ENCODE measurements at places on chromosomes 11 and 22. TPM values are rescaled to one million over a fixed set of nuclear protein-coding genes. Genes with fewer than 3 reads are reported as not detected.

The TYR gene
- total RNA-seq = 10.7 TPM

GRCh38 chr22:27602390-27602789 is 199.2 kb downstream of the MN1 start:
- no peak for DNase-seq

The ARHGAP32 gene
- 49.4 TPM for total RNA-seq

DNA sequence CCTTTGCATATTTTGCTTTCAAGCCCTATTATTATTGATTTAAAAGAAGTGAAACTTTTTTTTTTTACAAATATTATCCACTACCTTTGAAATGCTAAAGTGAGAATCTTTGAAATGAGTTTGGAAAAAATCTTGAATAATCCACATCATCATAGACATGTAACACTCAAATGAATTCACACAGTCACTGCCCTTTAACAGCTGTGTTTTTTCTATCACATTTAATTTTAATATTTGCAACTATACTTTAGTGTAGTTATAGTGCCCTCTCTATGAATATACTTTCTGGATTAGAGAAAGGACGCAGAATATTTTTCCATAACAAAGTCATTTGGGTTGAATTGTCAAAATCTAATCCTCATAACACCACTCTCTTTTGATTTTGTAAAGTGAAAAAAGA is 37.9 kb upstream of the MTMR2 start:
- DNase-seq = no peak

- peak; percentile 85 for DNase-seq
Measured at GRCh38 chr11:10293423-10294289, at the start of gene SBF2. Gene SBF2 (minus strand): TSS chr11:10294219. CDS start chr11:10294069, 150 bp downstream.

The TXNRD2 gene
- 10.9 TPM for total RNA-seq

- DNase-seq = no peak
Measured at GRCh38 chr11:69114811-69115523, 40.8 kb upstream of the SMIM38 start.

DNA sequence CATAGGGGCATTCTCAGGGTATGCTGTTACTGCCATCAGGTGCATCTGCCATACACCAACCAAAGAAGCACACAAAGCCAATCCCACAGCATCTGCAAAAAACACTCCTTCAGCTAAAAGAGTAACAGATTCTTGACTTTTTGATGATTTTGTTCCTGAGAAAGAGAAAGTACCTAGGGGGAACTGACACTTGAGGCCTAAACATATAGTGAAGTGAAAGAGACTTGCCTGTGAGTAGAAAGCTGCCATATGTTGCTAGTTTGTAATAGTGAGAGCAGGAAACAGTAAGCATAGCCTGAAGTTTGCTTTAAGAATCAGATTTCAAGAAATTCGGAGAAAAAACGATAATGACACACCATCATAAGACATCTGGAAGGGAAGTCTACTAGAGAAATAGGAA is 97.9 kb upstream of the CTSC start:
- DNase-seq = no peak

DNA sequence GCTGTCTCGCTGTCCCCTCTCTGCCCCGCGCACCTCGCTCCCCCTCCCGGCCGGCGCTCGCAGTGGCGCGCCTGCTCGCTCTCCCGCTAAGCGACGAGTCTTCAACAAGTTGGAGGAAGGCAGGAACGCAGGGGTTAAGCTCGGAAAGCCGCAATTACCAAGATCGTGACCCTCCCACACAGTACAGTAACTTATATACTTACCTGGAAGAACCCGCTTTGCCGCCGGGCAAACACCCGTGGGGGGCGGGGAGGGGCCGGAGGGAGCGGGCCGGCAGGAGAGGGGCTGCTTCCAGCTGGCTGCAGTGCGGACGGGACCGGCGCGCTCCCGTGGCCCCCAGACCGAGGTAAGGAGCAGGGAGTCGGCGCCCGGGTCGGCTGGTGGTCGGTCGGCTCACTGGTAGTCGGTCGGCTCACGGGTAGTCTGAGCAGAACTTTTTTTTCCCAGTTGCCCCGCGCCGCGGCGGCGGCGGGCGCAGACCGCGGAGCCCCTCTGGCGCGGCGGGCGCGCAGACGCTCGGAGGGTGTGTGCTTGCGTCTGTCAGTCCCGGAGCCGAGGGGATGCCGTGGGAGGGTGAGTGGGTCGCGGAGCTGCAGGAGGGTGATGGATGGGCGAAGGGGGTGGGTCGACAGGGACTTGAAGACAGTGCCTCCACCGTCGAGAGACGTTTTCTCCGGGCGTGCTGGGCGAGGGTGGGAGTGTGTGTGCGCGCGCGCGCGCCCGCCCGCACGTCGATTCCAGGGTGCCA is 101.2 kb upstream of the HSD17B12 start:
- DNase-seq = no peak

The PRAME gene
- total RNA-seq = not detected

The YWHAH gene
- 57.8 TPM for total RNA-seq

The TRIM6 gene
- 1.7 TPM for total RNA-seq

DNA sequence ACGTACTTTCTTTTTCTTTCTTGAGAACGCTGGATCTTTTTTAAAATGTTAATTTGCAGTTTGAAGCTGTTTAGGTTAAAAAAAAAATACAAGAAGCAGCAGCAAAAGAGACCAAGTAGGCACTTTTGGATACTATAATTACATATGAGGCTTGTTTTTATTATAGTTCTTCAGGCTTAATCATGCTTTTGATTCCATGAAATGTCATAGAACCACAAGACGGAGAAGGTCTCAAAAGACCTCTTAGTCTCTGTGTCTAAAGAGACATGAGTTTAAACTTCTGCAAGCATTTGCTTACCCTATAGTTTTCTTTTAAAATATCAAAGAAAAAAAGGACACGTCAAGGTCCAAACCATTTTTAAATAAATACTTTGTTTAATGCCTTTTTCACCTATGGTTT is 18.8 kb upstream of the MMP20 start:
- no peak for DNase-seq

GRCh38 chr11:124943254-124943616 is 7.4 kb upstream of the HEPACAM start:
- no peak for DNase-seq

The CRKL gene
- 69.3 TPM for total RNA-seq

The ALDH3B1 gene
- total RNA-seq = 6.2 TPM

GRCh38 chr22:24698266-24698926 is 76.1 kb downstream of the PIWIL3 start:
- no peak for DNase-seq

- DNase-seq = no peak
Measured at GRCh38 chr11:45290586-45290985, 4.4 kb upstream of the SYT13 start.

- DNase-seq = no peak
Measured at GRCh38 chr22:22110548-22111266, 128.1 kb upstream of the TOP3B start.

The FAM111B gene
- total RNA-seq = 1.1 TPM

The OR10D3 gene
- total RNA-seq = not detected

DNA sequence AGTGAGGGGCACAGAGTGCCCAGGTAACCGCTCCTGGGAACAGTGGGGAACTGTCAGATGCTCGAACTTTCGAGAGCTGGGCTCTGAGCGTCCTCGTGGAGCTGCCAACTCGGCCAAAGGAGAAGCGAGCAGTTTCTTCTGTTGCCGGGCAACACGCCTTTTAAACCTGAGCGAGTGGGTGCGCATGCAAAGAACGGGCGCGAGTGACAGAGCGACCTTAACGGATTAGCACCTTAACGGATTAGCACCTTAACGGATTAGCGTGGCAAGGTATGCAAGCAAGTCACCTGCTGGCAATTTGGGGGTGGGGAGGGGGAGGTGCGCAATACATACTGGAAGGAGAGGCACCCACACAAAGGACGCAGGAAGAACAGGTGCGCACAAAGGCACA is 61.8 kb upstream of the PRODH start:
- DNase-seq = no peak

DNA sequence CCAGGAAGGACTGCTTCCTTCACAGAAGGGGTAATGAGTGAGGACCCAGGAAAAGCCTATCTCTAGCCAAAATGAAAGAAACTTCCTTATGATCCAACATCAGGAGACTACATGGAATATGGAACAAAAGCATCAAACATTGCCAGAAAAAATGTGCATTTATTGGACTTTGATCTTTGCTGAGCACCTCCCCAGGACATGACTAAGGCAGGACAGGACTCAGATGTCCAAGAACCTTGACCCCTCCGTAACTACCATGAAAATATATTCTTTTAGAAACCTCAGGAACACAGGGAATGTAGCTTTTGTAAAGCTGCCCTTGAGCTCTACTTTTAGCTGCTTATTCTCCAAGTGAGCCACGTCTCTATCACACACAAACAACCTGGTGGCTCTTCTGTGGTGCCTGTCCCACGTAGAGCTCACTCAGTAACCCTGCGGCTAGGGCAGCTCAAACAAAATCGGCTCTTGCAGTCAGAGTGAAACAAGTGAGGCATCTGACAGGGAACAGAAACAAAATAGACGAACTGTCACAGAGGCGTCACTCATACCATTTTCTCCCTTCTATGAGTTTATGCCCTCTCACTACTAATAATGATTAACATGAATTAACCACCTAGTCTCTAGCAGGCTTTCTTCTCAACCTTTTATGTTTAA is 471.5 kb upstream of the API5 start:
- DNase-seq = no peak

GRCh38 chr11:96265220-96265737 is 77.7 kb downstream of the MAML2 start:
- DNase-seq = no peak

- DNase-seq = no peak
Measured at GRCh38 chr22:47540011-47540410, 777.6 kb downstream of the TBC1D22A start.

The OR5P2 gene
- 3.2 TPM for total RNA-seq

DNA sequence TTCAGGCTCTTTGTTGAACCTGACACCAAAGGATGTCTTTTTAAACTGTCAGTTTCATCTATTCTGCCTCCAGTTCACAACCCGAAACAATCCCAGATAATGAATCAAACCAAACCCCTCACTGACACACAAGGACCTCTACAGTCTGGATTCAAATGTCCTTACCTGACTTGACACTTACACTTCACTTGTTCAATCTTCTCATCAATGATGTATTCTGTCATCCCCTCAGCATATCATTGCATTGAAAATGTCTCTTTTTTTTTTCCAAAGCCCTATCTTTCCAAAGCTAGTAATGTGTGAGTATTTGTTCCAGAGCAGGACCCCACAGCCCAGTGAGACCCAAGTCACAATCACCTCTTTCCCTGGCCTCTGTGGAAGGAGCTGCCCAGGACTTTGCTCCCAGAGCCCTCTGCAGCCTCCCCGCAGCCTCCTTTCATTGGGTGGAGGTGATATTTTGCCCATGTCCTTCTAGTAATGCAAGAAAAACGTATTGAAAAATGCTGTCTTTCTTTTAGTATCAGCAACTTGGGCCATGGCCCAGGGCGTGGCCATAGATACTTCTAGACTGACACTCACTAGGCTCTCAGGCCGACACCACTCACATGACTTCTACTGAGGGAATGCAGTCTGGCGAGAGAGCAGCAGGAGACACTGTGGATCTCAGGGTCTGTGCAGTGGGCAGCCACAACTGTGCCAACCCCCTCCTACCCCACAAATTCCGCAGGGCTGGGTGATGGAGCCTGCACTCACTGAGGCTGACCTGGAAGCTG is 18.2 kb downstream of the RFPL3 start:
- DNase-seq = no peak

GRCh38 chr22:46081036-46081830 is 69.1 kb upstream of the PPARA start:
- DNase-seq = peak; percentile 87

DNA sequence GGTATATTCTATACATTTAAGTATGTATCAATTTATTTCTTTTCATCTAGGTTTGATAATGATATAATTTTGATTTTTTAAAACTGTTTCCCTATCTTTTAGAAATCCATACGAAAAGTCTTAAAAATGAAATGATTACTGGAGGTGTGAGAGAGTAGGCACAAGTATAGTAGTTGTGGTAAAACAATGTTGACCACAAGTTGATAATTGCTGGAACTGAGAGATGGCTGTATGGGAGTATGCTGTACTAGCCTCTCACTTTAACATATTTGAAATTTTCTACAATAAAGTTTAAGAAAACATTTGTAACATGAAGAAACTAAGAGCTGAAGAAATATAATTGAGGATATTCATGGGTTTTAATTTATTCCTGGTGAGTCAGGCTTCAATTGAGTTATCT is 30.0 kb downstream of the FSHB start:
- no peak for DNase-seq

- no peak for DNase-seq
Measured at GRCh38 chr11:47384498-47384897, 6.2 kb upstream of the SPI1 start.

The IL10RA gene
- total RNA-seq = 5.7 TPM

DNA sequence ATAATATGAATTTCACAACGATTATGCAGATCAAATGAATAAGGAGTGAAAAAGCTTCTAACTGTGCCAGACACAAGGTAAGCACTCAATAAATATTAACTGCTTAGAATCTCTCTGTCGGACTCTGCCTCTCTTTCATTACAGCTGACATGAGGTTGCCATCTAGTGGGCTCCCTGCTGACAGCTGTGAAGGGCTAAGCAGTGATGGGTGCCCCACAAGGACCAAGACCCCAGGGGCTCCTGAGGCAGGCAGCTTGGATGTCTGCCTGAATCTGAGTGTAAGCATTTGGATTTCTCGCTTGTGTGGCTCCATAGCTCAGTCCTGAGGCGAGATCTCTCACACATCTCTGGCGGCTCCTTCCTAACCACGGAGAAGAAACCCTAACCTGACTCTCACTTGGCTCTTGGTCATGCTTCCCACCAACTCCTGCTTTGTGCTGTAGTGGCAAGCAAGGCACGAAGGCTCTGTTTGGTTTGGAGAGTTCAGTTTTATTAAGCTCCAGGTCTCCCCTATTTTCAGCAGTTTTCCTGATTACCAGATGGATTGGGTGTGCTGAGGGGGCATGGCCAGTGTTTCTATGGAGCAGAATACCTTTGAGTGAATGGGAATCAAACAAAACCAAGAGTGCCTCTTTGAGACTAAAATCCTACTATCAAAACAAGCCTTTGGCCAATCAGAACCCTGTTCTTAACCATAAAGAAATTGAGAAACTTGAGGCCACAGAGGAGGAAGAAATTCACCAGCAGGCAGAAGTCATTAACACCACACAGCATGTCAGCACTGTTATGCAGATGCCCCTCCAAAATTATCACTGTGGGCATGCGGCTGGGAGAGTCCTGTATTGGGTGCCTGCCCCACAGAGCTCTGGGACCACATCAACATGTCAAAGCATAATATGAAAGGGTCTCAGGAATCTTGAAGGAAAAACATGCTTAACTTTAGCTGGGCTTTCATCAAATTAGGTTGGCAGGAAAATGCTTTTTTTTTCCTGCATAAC is 152.8 kb upstream of the NTM start:
- DNase-seq = no peak
